ENCODE measurements at places on chromosomes 13 and 19.

DNA sequence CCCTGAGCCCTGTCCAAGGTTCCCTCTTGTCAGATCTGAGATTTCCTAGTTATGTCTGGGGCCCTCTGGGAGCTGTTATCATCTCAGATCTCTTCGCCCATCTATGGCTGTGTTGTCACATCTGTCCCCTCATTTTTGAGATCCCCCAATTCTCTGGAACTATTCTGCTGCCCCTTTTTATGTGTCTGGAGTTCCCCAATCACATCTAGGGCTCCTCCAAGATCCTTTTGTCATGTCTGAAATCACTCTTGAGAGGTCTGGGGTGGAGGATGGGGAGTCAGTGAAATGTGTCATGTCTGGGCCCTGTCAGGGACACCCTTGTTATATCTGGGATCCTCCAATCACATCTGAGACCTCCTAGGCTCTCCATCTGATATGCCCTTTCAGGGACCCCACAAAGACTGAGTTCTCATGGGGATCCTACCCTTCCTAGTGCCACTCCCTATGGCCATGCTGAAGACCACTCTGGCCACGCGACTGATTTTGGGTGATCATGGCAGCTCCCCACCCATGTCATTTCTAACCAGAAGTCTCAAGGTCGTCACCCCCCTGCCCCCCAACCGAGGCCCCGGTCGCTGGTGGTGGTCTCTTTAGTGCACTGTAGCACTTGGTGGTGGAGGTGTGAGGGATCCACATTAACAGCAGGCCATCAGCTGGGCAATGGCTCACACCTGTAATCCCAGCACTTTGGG is 3.8 kb upstream of the MYBPC2 start:
- DNase-seq = no peak

- no peak for DNase-seq
Observed at GRCh38 chr19:50287331-50287730, 41.8 kb downstream of the KCNC3 start.

DNA sequence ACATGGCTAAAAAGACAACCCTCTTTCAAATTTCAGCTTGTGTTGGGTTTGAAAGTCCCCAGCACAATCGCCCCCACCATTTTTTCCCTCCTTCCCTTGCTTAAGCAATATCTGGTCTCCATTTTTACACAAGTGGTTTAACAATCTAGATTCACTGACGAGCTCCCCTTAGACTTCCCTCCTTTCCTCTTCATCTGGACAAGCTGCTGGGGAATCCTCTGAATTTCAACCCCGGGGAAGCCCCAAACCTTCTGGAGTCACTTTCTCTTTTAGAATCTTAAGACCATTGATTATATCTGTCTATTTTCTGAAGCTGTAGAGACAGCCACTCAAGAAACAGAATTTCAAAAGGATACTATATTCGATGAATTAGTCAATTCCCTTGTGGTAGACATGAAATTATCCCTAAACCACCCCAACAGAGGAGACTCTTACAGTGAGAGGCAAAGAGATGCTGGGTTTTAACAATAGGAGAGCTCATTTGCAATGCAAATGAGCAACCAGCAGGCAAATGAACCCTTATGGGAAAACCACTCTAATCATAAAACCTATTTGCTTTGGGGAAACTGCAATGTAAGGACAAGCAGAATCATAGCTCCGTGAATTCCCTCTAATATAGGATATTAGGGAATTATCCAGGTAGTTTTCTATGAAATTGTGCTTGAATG is 78.9 kb downstream of the TEX26 start:
- no peak for DNase-seq

DNA sequence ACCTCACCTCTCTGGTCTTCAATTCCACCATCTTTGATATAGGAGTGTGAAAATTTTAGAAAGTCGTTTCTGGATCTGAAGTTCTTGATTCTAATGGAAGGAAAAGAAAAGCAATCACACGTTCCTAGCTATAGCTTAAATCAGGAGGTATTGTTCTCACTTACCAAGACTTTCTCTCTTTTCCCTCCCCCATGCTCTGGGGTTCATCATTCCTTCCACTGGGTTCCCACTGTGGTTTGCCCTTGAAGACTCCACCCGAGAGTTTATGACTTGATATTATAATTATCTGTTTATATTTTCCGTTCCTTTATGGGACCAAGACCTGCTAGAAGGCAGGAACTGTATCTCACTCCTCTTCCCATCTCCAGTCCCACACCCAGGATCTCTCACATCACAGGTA is 76.6 kb downstream of the AKAP11 start:
- DNase-seq = no peak

GRCh38 chr13:99254830-99255229 is 3.3 kb downstream of the GPR18 start:
- no peak for DNase-seq

DNA sequence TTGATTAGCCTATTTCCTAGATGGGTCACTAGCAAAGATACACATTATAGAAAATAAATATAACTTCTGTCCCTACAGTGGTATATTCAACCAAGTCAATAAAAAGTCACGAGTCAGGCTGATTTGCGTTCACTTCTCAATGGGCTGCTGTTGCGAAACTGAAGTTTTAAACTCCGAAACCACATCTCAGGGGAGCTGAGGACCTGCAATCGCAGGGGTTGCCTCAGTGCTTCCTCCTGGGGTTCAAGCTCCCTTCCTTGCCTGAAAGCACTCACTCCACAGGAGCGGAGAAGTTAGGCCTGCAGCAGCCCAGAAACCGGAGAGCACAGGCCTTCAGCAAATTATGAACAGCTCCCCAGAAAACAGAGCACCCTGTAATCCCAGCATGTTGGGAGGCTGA is 39.6 kb downstream of the RAB20 start:
- no peak for DNase-seq

GRCh38 chr13:41762796-41763195 is 198.1 kb downstream of the VWA8 start:
- DNase-seq = no peak

DNA sequence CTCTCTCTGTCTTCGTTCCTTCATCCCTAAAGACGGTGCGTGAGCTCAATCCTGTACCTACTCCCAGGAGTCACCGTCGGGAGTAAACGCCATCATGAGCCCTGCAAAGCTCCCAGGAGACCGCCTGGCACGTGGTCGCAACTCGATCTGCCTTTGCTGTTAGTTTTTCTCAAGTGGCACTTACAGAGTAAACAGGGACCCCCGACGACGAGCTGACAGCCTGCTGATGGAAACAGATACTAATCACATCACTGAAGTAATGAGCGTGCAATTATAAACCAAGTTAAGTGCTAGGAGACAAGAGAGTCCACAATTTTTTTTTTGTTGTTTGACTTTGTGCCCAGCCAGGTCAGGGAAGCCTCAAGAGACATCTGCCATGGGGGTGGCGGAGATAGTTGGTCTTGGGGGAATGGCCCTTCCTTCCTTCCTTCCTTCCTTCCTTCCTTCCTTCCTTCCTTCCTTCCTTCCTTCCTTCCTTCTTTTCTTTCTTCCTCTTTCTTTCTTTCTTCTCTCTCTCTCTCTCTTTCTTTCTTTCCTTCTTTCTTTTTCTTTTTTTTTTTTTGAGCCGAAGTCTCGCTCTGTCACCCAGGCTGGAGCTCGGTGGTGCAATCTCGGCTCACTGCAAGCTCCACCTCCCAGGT is 23.6 kb downstream of the CACNG6 start:
- no peak for DNase-seq

Data from AG10803 (cell line).